ENCODE measurements at places on chromosomes 5 and 9.

DNA sequence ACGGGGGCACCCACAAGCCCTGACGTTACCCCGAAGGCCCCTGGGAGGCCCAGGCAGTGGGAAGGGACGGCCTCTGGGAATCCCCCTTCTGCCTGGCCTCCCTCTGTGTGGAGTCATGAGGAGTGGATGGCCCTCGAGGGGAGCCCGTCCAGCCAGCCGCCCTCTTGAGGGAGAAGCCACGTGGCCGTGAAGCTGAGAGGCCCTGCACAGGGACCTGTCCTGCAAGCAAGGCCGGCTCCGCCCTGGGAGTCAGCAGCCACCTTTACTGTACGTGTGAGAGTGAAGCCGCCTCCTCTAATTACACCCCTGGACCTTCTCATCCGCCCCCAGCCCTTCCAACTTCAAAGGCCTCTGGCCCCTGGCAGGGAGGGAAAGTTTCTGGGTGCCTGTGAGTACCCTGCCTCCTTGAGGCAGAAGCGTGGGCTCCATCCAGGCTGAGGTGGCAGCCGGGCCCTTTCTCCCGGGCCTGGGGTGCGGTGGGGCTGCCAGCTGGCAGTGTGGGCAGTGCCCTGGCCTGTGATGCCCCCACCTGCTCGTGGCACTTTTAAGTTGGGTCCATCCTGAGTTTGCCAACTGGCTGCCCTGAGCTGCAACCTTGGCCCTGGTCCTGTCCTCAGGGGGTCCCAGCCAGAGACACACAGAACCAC, 55.9 kb upstream of the EGFL7 start:
- DNase-seq = no peak

DNA sequence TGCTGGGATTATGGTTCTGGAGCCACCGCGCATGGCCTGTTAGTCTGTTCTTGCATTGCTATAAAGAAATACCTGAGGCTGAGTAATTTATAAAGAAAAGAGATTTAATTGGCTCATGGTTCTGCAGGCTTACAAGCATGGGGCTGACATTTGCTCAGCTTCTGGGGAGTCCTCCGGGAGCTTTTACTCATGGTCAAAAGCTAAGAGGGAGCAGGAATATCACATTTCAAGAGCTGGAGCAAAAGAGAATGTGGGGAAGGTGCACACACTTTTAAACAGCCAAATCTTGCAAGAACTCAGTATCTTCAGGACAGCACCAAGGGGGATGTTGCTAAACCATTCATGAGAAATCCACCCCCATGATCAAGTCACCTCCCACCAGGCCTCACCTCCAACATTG, 12.1 kb downstream of the JAK2 start:
- no peak for DNase-seq

DNA sequence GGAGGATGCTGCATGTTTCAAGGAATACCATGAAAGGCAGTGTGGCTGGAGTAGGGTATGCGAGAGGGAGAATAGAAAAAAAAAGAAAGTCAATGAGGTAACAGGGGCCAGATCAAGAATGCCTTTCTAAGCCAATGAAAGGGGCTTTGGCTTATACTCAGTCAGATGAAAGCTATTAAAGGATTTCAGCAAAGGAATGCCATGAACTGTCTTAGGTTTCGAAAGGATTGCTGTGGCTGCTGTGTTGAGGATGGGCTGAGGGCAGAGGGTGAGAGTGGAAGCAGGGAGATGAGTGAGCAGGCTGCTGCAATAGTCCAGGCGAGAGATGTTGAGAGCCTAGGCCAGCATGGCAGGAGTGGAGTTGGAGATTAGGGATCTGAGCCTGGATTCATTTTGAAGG, 135.4 kb upstream of the CKMT2 start:
- DNase-seq = no peak

GRCh38 chr5:169460896-169461295, 122.7 kb upstream of the SPDL1 start:
- no peak for DNase-seq

GRCh38 chr9:117720555-117720954, 16.4 kb downstream of the TLR4 start:
- no peak for DNase-seq

DNA sequence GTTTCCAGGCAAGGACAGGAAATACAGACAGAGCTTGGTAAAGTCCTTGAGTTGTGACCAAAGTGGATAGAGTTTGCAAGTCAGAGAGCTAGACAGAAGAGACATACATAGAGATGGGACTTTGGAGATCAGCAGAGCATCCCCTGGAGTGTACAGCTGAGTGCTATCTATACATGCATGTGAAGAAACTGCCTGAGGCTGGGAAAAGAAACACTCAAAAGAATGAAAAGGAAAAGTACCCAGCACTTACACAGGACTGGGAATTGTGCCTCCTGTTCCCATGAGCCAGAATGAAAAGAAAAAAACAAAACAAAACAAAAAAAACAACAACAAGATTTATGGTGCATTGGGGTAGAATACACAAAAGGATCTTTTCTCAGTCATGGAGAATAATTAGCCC, 606.4 kb downstream of the ZNF608 start:
- no peak for DNase-seq

- no peak for DNase-seq
These were observed 156.4 kb downstream of the SPOCK1 start for GRCh38 chr5:137342764-137343163.

DNA sequence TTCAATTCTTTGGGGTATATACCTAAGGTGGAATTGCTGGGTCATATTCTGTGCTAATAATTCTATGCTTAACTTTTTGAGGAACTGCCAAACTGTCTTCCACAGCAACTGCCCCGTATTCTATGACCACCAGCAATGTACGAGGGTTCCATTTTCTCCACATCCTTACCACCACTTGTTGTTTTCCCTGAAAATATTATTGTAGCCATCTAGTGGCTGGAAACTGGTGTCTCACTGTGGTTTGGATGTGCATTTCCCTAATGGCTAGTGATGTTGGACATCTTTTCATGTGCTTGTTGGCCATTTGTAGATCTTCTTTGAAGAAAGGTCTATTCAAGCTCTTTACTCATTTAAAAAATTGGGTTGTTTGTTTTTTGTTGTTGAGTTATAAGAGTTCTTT, 30.7 kb downstream of the MSX2 start:
- DNase-seq = no peak

DNA sequence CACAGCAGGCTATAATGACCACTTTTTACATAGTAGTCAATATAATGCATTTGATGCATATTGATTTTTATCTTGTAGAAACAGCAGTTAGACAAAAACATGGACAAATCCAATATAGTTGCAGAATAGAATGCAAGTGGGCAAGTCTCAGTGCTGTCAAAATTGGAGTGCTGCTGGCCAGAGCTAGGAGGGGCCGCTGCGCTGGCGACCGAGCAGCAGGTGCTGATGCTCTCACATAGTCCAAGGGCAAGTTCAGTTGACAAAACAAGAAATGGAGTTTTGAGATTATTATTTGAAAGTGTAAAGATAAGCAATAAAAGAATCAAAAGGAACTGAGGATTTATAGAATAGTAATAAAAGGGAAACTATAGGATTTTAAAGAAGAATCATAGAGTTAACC, 60.6 kb upstream of the CDK20 start:
- DNase-seq = no peak

GRCh38 chr9:104883169-104883568, 44.8 kb downstream of the ABCA1 start:
- no peak for DNase-seq

DNA sequence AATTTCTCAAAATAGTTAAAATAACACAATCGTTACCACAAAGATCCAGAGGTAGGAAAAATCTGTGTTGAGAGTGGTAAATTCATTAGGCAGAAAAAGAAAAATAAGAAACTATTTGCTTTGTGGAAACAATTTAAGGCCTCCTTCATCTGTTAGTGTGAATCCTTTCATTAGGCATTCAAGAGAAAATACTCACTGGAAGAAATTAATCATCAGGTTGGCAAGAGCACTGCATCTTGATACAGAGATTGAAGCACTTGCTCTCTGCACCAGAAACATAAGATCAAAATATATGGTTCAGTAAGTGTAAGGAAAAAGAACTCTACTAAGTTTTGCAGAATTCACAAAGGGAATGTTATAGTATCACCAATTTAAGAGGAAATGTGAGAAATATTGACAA, 44.4 kb downstream of the TTC39B start:
- DNase-seq = no peak

DNA sequence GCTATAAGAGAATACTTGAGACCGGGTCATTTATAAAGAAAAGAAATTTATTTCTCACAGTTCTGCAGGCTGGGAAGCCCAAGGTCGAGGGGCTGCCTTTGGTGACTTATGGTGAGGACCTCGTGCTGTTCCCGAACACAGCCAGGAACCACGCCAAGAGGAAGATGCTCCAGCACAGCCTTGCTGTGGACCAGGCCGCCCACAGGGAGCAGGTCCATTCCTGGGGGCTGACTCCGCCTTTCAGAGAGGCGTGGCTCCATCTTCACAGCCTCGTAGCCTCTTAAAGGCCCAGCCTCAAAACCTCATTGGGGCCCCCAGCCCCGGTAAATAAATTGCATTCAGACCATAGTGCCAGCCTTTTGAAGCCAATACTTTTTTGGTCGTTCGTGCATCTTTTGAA, 93.5 kb upstream of the CACNA1B start:
- DNase-seq = no peak

- no peak for DNase-seq
These were observed 66.6 kb downstream of the DENND1A start for GRCh38 chr9:123863164-123863855.

DNA sequence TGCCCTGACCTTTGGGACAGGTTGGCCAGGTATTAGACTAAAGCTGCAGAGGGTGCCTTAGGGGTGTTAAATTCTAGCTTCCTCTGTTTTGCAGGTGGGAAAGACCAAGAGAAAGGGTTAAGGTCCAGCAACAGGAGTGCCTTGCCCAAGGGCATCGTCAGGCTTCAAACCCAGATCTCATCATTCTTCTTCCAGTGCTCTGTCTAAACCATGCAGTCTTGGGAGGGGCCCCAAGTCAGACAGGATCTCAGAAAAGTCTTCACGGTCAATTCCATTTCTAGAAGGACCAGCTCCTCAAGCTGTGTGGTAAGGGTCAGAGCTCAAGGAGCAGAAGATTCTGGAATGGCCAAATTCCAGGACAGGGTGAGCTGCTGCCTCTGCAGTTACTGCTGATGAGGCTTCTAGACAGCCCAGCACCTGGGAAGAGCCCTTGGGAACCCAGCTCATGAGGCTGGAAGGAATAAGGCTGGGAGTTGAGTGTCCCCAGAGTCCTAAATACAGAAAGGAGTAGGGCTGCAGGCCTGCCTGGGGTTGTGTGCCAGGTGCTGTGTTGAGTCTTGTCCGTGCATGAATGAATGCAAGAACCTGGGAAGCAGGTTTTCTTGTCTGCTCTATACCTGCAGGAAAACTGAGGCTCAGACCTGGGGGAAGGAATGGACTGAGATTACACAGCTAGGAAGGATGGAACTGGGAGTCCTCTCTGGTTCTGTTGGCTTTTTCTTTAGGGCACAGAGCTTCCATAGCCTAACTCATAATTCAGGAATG, 69.3 kb downstream of the WWC1 start:
- DNase-seq = no peak

DNA sequence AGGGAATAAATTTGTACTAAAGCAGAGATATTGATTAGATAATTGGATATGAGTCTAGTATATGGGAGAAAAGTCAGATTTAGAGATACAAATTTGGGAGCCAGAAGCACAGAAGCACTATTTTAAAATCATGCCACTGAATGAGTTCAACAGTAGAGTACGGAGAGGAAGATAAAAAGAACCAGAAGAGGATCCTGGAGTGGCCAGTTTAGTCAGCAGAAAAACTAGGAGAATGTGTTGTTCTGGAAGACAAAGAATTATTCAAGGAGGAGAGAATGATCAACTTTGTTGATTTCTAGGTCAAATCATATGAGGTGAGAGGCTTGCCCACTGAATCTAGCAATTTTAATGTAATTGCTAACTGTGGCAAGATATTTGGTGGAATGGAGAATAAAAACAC, 67.0 kb downstream of the NIPBL start:
- no peak for DNase-seq

DNA sequence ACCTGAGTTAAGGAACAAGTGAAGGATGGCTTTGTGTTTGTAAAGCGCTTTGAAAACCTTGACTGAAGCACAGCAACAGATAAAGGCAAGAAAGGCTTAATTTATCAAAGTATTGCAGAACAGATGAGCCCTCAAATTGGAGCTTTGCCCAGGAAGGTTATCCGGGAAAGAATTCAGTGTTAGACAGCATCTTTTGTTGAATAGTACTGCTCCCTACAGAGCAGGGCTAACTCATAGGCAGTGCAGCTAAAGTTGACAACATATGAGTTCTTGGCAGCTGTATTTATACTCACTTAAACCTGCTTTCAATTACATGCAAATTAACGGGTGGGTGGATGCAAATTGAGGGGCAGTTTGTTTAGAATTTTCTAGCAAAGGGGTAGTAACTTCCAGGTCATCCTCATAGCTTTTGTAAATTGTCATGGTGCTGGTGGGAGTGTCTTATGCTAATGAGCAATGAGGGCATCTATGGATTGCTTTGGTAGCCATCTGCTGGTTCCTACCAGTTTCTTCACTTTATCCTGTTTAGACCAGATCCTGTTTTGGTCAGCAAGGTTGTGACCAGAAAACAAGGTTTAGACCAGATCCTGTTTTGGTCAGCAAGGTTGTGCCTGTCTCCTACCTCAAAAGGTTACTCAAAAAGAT, 105.8 kb downstream of the GDA start:
- no peak for DNase-seq

- no peak for DNase-seq
These were observed 315.2 kb upstream of the PDE4D start for GRCh38 chr5:60208716-60209115.

DNA sequence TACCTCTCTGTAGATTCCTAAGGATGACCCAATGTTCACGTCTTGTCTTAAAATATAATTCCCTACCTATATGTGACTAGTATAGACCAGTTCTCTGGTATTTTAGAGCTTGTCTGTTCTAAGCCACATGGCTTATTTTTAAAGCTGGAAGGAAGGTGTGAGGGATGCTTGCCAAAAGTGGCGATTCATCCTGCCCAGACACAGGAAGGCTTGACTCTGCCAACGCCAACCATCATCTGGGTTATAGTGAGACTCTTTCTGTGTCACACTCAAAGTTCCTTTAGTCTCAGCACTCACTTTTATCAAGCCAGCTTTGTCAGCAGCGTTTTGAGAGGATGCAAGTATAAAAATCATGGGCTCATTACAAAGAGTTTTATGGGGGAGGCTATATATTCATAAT, 500.0 kb downstream of the PTPRD start:
- DNase-seq = no peak

DNA sequence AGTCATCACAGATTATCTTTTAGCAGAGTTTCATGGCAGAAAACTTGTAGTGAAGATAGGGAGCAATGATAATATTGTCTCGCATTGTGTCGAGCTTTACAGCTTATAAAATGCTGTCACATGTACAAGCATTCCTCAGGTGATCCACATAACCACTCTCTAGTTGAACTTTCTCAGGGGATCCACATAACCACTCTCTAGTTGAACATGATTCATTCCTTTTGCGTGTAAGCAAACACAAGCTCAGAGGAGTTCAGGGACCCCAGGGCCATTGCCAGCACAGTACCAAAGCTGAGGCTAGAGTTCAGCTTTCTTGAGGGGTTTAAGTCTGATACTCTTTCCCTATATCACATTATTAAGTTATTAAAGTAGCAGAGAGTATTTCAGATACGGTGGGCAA, 86.7 kb downstream of the CDH6 start:
- no peak for DNase-seq
